ENCODE measurements at places on chromosomes 3 and 15. TPM values are rescaled to one million over a fixed set of nuclear protein-coding genes. Genes with fewer than 3 reads are reported as not detected.

DNA sequence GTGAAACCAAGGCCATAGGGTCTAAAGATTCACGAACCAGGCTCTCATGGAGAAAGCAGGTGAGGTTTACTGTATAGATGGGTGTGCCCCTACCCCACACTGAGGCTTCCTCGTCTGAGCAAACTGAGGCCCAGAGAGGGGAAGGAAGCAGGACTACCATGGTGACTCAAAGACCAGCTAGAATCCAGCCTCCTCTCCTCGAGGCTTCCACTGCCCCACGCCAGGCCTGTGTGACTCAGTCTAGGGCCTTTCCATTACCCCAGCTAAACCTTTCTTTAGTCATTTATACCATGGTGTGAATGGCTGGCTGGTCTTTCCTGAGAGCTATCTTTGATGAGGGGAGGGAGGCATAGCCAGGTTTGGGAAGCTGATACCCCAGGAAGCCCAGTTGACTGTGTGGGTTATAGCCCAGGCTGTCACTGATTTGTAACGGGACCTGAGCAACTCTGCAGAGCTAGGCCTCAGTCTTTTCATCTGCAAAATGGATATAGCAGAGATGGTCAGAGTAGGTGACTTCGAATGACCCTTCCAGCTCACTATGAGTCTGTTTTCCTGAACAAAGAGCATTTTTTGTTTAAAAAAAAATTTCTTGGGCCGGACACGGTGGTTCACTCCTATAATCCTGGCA lies 3.0 kb upstream of the RHO start:
- no peak for DNase-seq
- no peaks in the 10 kb centered on the region for H3K36me3 ChIP-seq
- peaks cover 8% of the 10 kb centered on the region for H3K4me1 ChIP-seq
- no peaks in the 10 kb centered on the region for H3K27me3 ChIP-seq
- H3K27ac ChIP-seq = no peak overlapping the region

DNA sequence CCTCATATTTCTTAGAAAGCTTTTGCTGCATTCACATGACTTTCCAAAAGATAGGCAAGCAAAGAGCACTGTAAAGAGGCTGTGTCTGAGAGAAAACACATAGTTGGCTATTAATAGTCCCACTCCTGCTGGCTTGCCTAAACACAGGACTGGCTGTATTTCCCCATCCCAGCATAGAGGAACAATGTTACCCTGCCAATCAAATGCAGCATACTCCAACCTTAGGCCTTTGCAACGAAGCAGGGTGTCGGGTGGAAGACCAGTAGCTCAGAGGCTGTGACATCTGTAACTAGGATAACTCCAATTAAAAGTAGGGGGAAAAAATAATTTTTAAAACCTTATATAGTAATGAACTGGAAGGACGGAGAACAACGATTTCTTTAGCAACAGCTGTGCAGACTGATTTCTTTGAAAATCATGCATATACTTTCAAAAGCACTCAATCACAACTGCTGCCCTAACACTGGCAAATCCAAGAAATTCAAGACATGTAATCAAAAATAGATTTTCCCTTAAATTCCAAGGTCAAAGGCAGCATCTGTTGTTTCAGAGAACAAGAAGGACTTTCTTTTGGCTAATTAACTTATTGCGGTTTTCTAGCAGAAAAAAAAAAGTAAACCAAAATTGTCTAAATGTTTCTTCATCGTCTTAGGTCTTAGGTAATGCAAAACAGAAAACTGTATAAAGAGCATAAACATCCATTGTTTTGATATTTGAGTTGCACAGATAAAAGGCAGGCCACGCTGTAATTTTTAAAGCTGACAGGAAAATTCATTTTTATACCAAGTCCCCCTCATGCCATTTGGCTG lies 139.3 kb downstream of the TNIK start:
- no peak overlapping the region for H3K4me3 ChIP-seq
- H3K36me3 ChIP-seq = no peaks in the 10 kb centered on the region
- no peaks in the 10 kb centered on the region for H3K27me3 ChIP-seq
- peaks cover 3% of the 10 kb centered on the region for H3K4me1 ChIP-seq

DNA sequence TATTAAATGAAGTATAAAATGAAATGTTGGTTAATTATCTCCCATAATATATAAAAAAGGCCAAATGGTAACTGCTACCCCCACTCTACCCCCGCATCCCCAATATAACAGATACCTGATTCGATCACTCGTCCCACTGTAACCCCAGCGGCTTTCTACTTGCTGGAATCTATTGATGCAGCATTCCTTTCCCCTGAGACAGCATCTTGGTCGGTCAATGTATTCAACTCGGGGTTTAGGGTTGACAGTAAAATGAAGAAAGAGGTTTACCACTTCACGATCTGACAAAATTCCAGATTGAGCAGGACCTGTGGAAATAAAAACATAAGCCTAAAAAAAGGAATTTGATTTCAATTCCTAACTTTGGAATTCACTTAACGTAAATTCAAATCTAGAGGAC lies 18.6 kb upstream of the C15orf40 start:
- peaks cover 39% of the 10 kb centered on the region for H3K36me3 ChIP-seq
- no peaks in the 10 kb centered on the region for H3K27me3 ChIP-seq
- H3K4me1 ChIP-seq = no peaks in the 10 kb centered on the region
- DNase-seq = no peak

- H3K27ac ChIP-seq = no peak overlapping the region
- no peak overlapping the region for H3K4me3 ChIP-seq
- no peak for DNase-seq
- no peaks in the 10 kb centered on the region for H3K27me3 ChIP-seq
- no peaks in the 10 kb centered on the region for H3K4me1 ChIP-seq
- peaks cover 38% of the 10 kb centered on the region for H3K36me3 ChIP-seq
These were observed 31.7 kb downstream of the CHAC1 start for GRCh38 chr15:40984964-40985363.

DNA sequence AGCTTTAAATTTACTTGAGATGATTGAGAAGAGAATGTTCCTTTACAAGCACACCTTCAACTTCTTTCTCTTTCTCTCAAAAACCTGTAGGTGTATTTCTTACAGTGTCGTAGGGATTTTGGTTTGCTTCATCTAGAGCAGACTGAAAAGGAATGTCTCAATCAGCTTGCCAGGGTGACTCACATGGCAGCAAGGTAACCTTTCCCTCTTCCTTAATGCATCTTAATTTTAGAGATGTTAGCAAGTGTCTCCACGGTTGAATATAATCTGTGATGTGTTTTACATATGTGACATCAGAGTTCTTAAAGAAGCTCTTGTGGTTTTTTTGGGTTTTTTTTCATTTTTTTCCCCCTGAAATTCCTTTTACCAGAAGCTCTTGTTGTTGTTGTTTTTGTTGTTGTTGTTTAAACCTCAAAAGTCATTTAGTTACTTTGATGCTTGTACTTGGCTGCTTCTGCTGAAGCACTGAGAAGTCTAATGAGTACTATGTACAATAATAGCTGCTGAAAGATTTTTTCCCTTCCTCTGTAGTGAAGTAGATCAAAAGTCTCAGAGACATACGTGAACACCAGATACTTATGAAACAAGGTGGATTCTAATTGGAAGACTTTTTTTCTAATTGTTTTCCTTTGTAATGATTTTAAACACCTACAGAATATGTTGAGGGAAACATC lies 83.1 kb downstream of the RETNLB start:
- peaks cover 5% of the 10 kb centered on the region for H3K36me3 ChIP-seq
- no peaks in the 10 kb centered on the region for H3K4me1 ChIP-seq
- no peaks in the 10 kb centered on the region for H3K27me3 ChIP-seq

DNA sequence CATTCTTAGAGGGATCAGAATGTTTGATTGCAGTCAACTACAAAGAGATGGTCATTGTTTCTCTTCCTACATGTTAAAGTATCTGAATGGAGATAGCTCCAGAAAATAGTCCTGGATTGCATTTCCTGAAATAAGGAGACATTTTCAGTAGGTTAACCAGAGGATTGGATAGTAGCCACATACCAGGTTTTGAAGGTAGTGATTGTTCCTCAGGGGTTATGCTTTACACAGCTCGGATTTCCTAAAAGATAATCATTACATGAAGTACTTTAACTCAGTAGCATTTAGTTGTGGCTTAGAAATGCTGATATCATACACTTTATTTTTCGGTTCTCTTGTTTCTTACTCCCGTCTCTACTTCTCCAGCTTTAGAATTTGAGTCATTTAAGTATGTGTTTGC lies 10.3 kb downstream of the DNAJB11 start:
- no peaks in the 10 kb centered on the region for H3K4me1 ChIP-seq
- H3K4me3 ChIP-seq = no peak overlapping the region
- no peaks in the 10 kb centered on the region for H3K27me3 ChIP-seq
- peaks cover 85% of the 10 kb centered on the region for H3K36me3 ChIP-seq
- H3K27ac ChIP-seq = no peak overlapping the region

DNA sequence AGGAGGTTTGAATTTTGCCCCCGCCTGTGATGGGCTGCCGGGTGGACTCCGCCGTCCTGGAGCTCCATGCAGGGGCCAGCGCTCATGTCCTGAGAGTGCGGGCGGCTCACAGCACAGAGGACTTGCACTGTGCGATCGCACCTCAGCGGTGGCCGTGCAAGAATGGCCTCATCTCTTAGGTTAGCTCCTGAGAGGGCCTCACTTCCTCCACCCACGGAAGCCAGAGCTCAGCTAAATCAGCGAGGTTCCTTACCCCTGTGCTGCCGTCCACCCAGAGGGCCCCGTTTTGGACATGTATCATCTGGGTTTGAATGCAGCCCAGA lies 72.0 kb upstream of the PCSK6 start:
- no peaks in the 10 kb centered on the region for H3K27me3 ChIP-seq
- no peak overlapping the region for H3K27ac ChIP-seq
- no peak overlapping the region for H3K4me3 ChIP-seq
- H3K4me1 ChIP-seq = no peaks in the 10 kb centered on the region

DNA sequence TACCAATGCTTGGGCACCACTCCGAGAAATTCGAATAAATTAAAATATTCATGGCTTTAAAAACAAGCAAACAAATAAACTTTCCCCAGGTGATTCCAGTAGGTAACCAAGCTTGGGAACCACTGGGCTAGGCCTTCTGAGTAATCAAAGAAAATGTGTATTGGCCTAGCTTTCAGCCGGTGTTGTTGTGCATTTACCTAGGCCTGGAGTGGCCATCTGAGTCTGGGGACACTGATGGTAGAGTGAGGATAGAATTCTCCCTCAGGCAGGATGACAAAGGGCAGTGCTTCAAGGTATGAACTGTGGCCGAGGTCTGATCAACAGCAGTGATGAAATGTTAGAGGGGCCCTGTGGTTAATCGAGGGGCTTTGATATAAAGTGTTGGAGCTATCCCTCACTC lies 440.5 kb downstream of the EPHB1 start:
- H3K27me3 ChIP-seq = no peaks in the 10 kb centered on the region
- H3K4me3 ChIP-seq = no peak overlapping the region
- H3K36me3 ChIP-seq = peaks cover 28% of the 10 kb centered on the region
- no peak for DNase-seq
- peaks cover 3% of the 10 kb centered on the region for H3K4me1 ChIP-seq

- peaks cover 5% of the 10 kb centered on the region for H3K4me1 ChIP-seq
- peaks cover 87% of the 10 kb centered on the region for H3K27me3 ChIP-seq
- H3K4me3 ChIP-seq = peak within 1 kb of the TSS; percentile 88
- H3K36me3 ChIP-seq = no peaks in the 10 kb centered on the region
- peak; percentile 86 for DNase-seq
These were observed at the start of gene EOMES for GRCh38 chr3:27721717-27722564. TSS of gene EOMES (minus strand) at chr3:27722323. CDS start at chr3:27722294, 29 bp downstream.

DNA sequence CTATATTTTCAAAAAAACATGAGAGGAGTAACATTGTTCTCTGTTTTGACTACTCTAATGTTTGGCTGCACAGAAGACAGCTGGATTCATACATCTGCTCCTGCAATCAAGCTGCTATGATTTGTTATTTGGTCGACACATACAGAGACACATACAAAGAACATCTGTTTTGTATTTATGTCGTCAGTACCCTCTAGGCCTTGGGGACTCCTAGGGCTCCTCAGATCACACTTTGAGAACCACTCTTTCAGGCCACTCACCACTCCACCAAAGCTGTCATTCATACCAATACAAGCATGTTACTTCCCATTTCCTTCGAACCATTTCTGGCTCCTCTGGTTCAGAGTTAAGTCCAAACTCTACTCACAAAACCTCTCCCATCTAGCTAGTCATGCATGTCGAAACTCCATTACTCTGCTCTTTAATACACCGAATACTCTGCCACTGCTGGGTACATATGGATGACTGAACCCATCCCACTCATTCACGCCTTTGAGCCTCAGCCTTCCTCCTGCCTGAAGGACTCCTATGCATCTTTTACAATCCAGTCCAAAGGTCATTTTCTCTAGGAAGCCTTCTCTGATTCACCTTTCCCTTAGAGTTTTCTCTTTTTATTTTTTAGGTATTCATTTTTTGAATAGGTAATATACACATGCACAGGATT lies 102.9 kb upstream of the ARHGEF3 start:
- H3K27ac ChIP-seq = no peak overlapping the region
- DNase-seq = no peak
- no peaks in the 10 kb centered on the region for H3K36me3 ChIP-seq
- H3K4me1 ChIP-seq = no peaks in the 10 kb centered on the region
- no peak overlapping the region for H3K4me3 ChIP-seq
- H3K27me3 ChIP-seq = no peaks in the 10 kb centered on the region

DNA sequence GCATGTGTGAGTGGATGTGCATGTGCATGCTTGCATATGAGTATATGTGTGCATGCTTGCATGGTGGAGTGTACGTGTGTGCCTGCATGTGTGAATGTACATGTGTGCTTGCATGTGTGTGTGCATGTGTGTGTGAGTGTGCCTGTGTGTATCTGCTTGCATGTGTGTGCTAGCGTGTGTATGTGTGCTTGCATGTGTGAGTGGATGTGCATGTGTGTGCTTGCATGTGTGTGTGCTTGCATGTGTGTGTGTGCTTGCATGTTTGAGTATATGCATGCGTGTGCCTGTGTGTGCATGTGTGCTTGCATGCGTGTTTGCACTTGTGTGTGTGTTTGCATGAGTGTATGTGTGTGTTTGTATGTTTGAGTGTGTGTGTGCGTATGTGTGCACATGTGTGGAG lies 4.6 kb upstream of the PLXNA1 start:
- no peaks in the 10 kb centered on the region for H3K4me1 ChIP-seq
- no peak overlapping the region for H3K27ac ChIP-seq
- no peak for DNase-seq
- H3K27me3 ChIP-seq = no peaks in the 10 kb centered on the region
- peaks cover 2% of the 10 kb centered on the region for H3K36me3 ChIP-seq

DNA sequence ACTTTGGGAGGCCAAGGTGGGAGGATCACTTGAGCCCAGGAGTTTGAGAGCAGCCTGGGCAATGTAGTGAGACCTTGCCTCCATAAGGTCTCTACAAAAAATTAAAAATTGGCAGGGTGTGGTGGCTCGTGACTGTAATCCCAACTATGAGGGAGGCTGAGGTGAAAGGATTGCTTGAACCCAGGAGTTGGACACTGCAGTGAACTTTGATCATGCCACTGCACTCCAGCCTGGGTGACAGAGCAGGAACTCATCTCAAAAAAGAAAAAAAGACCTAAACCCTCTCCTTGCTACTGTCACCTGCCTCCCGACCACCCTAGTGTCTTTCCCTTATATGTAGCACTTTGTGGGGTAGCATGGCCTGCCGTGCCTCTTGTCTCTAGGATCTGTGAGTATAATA lies 23.8 kb upstream of the AQP9 start:
- H3K4me3 ChIP-seq = no peak overlapping the region
- no peak for DNase-seq
- H3K36me3 ChIP-seq = no peaks in the 10 kb centered on the region

Gene SLC28A2
- total RNA-seq = not detected

Gene SEMA5B
- total RNA-seq = 9.4 TPM

Gene HGD
- not detected for total RNA-seq

Gene LAMB2
- 121 TPM for total RNA-seq

Gene EFHB
- total RNA-seq = 1.6 TPM

Gene ACKR4
- total RNA-seq = not detected

Gene LIPC
- total RNA-seq = not detected

Measured in H9 (cell line).